ENCODE measurements at places on chromosomes 16 and 17.

- no peak for DNase-seq
Observed at GRCh38 chr17:35160354-35161201, 13.0 kb downstream of the UNC45B start.

DNA sequence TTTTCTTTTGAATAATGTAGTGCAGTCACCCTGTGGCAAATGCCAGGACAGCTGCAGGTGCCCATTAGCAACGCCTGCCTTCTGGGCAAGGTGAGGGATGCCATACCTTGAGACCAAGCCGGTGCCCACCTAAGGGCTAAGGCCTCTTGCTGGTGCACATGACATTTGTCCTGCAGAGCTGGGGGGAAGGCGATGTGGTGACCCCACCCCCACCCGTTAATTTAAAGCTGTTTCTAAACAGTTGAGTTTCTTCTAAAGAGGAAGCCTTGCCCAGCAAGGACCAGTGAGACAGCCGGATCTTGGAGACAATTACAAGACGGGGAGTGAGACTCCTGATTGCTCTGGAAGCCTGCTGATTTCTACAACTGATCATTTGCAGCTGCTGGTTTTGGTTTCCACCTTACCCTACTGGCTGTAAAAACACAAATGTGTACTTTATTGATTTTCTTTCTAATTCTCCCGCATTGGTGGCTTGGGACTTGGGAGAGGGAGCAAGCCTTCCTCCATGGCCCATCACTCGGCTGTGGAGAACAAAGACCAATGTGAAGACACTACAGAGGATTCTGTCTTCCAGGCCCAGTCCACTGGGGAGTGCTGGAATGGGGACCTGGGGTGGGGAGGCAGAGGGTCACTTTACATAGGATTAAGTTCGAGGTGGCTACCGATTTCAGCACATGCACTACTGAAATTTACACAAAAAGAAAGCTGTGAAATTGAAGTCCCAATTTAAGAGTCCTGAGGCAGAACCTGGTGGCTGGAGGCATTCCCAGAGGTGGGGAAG, 2.7 kb downstream of the CDK5R1 start:
- no peak for DNase-seq

- DNase-seq = no peak
Observed at GRCh38 chr16:31356566-31357323, 1.8 kb downstream of the ITGAX start.

DNA sequence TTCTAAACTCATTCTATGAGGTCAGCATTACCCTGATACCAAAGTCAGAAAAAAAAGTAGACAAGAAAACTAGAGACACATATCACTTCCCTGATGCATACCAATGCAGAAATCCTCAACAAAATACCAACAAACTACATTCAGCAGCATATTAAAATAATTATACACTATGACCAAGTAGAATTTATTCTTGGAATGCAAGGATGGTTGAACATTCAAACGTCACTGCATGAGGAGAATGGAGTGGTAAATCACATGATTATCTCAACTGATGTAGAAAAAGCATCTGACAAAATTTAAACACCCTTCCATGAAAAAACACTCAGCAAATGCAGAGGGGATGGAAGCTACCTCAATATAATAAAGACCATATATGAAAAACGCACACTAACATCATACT, 155.0 kb upstream of the KCNJ18 start:
- DNase-seq = no peak

DNA sequence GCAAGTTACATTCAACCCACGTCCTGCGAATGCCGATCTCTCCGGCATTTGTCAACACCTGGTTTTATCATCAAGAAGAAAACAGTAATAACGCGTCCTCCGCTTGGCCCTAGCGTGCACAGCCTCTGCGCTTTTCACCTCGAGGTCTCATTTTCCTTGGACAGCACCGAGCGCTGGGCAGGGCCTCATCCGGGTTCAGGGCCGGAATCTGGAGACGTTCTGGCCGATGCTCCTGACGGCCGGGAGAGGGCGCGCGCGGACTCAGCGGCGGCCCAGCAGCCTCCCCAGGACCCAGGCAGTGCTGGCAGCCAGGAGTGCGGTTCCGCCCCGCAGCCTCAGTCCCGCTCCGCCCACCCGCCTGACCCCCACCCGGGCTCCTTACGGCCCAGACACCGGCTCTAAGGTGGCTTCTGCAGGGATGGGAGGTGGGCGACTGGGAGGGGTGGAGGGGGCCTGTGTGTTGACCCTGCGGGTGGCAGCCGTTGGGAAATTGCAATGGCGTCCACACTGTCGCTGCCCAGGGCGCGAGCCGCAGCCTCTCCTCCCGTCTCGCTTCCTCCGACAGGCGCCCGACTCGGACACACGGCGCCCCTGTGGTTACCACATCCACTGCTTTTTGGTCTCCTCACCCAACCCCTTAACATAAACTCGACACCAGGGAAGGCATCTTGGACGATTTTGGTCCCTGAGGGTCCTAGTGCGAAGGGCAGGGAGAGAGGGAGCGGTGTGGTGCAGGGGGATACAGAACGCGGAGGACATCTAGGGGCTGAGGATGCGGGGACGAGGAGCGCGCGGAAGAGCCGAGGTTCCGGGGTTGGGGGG, 7.4 kb upstream of the FLYWCH1 start:
- DNase-seq = peak; percentile 91

DNA sequence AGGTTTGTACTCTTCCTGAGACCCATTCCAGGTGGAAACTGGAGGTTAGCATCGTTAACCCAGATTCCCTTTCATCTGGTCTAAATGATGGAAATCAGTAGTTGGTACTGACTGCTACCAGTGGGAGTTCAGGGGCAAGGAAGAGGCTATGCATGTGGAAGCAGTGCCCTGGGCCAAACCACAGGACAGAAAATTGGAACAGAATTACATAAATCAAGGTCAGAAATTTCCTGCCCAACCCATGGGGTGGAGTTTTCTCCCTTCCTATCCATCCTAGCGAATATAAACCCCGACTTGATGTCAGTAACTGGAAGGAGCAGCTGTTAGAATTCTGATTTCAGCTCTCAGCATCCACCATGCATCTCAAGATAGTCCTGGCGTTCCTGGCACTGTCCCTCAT, at the start of gene AOC2:
AOC2 (plus strand) TSS at position 310 of the 400 bp plus-strand sequence; CDS start at position 357, 47 bp downstream.
- DNase-seq = no peak

DNA sequence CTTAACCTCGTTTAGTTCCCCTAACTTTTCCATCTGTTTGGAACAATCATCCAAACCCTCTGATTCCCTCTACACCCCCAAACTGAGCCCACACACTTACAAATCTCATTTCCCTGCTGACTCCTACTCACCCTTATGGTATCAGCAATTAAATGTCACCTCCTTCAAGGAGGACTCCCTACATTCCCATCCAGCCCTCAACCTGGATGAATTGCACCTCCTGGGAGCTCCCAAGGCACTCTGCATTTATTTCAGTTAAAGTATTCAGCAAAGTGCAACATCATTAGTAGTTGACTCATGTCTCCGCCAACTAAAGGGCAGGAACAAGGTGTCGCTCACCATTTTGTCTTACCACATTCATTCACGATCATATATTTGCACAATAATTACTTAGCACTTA, 353.5 kb downstream of the TMEM114 start:
- DNase-seq = no peak

DNA sequence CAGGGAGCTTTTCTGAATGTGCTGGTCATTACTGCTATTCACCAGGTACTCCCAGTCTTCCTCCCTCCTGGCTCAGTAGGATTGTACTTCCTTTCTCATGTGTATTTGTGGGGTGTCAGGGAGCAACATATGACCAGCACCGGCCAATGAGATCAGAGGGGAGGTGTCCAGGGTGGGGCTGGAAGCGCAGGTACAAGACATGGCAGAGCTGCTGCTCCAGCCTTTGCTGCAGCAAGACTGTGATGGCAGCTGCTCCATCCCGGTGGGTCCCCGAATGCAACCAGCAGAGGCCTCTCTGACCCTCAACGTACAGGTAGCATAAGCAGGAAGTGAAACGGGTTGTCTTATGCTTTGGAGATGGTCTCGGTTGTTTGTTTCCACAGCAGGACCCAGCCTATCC, 53.8 kb upstream of the CACNG5 start:
- DNase-seq = no peak

DNA sequence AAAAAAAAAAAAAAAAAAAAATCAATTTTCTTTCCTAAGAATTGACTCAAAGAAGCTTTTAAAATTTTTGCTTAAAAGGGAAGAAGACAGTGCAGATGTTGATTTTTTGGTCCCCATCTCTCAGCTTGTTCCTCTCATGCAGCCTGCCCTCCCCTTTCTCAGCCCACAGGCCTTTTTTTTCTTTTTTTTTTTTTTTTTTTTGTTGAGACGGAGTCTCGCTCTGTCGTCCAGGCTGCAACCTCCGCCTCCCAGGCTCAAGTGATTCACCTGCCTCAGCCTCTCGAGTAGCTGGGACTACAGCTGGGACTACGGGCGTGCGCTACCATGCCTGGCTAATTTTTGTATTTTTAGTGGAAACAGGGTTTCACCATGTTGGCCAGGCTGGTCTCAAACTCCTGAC, 17.7 kb downstream of the YPEL2 start:
- no peak for DNase-seq

GRCh38 chr17:36791150-36791941, 145.9 kb upstream of the LHX1 start:
- no peak for DNase-seq

- peak; percentile 84 for DNase-seq
Observed at GRCh38 chr16:55370762-55371482, 46.9 kb downstream of the IRX6 start.

DNA sequence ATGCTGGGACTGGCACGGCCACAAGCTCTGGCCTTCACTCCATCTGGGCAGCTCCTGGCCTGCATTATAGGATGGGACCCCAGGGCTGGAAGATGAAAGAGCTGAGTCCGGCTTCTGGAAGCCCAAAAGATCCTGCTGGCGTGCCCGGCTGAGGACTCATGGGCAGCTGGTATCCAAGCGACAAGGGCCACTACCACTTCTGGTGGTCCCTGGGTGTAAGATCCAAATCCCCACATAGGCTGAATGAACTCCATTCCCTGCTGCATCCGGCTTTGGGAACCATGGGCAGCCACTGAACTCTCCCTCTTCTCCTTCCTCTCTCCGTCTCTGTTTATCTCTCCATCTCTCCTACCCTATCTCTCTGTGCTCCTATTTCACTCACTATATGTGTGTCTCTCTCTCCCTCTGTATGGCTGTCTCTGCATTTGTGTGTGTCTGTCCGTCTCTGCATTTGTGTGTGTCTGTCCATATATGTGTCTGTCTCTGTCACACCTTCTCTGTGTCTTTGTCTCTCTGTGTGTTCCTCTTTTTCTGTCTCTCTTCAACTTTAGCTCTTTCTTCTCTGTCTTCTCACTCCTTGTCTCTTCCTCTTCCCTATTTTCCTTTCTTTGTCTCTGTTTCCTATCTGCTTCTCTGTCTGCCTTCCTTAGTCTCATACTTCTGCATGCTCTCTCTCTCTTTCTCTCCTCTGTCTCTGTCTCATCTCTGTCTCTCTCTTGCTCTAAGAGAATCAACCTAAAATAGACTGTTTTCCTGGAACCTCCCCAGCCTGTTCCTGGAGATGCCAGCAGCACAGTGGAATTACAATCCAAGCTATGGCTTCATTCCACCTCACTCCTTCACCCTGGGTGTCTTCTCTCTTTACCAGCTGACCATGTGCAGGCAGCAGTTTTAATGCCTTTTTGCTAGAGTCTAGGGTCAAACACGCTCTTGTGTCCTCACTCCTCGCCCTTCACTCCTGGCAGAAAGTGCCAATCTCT, 60.4 kb upstream of the IRX6 start:
- DNase-seq = no peak

- no peak for DNase-seq
Observed at GRCh38 chr17:68019336-68019674, 16.2 kb upstream of the KPNA2 start.

DNA sequence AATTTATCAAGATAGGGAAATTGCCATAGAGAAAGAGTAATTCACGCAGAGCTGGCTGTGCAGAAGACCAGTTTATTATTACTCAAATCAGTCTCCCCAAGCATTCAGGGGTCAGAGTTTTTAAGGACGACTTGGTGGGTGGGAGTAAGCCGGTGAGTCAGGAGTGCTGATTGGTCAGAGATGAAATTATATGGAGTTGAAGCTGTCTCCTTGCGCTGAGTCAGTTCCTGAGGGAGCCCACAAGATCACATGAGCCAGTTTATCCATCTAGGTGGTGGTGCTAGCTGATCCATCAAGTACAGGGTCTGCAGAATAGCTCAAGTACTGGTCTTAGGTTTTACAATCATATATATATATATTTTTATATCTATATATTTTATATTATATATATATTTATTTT, 6.0 kb upstream of the AQP8 start:
- DNase-seq = no peak

DNA sequence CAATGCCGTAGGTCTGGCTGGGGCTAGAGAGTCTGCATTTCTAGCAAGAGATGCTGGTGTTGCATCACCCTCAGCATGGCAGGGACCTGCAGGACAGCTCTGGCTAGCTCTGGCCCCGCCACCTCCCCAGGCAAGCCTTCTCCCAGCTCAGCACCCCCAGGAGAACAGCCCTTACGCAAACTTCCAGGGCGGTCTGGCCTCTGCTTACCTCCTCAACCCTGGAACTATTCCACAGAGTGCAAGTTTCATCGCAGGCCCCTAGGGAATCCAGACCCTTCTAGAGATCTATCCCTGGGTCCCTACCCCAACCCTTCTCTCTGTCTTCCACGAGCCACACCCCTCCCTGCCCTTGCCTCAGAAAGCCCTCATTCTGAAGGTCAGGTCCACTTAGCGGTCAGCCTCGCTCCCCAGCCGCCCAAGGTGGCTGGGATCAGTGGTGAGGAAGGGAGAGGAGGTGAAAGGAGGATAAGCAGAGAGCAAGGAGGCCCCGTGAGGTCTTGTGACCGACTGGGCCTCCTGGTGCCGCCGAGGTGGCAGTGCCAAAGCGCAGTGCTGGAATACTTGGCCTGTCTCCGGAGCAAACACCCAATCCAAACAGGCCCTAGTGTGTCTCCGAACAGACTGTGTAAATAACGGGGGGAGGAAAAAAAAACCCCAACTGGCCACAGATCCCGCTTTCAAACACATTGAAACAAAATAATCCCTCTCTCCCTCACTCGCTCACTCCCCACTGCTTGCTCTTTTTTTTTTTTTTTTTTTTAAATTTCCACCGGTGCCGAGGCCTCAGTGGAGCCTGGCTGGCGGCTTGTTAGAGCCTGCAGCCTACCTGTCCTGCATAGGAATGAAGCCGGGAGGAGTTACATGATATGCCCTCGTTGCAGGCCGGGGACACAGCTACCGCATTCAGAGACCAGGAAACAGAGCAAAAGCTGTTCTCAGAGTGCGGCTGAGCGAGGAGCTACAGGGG, 380.9 kb downstream of the SOX9 start:
- peak; percentile 65 for DNase-seq

GRCh38 chr17:43068570-43069367, 43.7 kb downstream of the RND2 start:
- no peak for DNase-seq

DNA sequence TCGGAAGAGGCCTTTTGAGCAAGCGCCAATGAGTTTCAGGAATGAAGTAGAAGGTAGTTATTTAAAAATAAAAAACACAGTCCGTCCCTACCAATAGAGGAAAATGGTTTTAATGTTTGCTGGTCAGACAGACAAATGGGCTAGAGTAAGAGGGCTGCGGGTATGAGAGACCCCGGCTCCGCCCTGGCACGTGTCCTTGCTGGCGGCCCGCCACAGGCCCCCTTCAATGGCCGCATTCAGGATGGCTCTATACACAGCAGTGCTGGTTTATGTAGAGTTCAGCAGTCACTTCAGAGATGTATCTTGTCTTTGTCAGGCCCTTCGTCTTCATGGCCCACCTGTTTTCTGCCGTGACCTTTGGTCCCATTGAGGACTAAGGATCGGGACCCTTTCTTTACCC, 87.3 kb downstream of the CRISPLD2 start:
- no peak for DNase-seq

All from right forelimb (tissue), 1 donor.